ENCODE measurements at places on chromosomes 11 and 22. TPM values are rescaled to one million over a fixed set of nuclear protein-coding genes. Genes with fewer than 3 reads are reported as not detected.

Gene TMEM191C
- total RNA-seq: 0.98 TPM

Gene DUSP8
- total RNA-seq: 2.5 TPM

Gene HEPHL1
- total RNA-seq: not detected

Gene CBLIF
- total RNA-seq: not detected

Gene MRGPRG
- not detected for total RNA-seq

Gene ALX4
- total RNA-seq: 5.7 TPM

Gene OR8A1
- not detected for total RNA-seq

Gene OR2AT4
- total RNA-seq: not detected

Gene NXPE2
- not detected for total RNA-seq

Gene MYEOV
- total RNA-seq: 112 TPM

Gene OR9G1
- not detected for total RNA-seq

Gene MPZL3
- total RNA-seq: 0.29 TPM

Gene GRK2
- 27.9 TPM for total RNA-seq

Gene PHRF1
- 26.7 TPM for total RNA-seq

Gene APOA4
- not detected for total RNA-seq

Gene SCN4B
- total RNA-seq: 0.08 TPM

Gene KLHDC7B
- total RNA-seq: 0.03 TPM

Gene TESMIN
- total RNA-seq: 5.9 TPM

All from A549 treated with CORT108297 at 1 μM for 4 hours (cell line).